ENCODE measurements at places on chromosomes 12 and 14.
A peak's percentile ranks its signal among the peaks of the same experiment; 100 is the strongest.

- no peak overlapping the region for H3K4me3 ChIP-seq
- H3K27me3 ChIP-seq, result no peaks in the 10 kb centered on the region
- peaks cover 5% of the 10 kb centered on the region for H3K4me1 ChIP-seq
- H3K36me3 ChIP-seq, result no peaks in the 10 kb centered on the region
- no peak for DNase-seq
- H3K27ac ChIP-seq, result no peak overlapping the region
Observed at GRCh38 chr14:42523666-42524065, 917.0 kb downstream of the LRFN5 start.

GRCh38 chr12:68140556-68140955, 19.0 kb downstream of the IFNG start:
- no peak overlapping the region for H3K27ac ChIP-seq
- no peak for DNase-seq
- no peak overlapping the region for H3K4me3 ChIP-seq
- H3K27me3 ChIP-seq, result no peaks in the 10 kb centered on the region
- H3K36me3 ChIP-seq, result peaks cover 7% of the 10 kb centered on the region
- H3K4me1 ChIP-seq, result peaks cover 7% of the 10 kb centered on the region

DNA sequence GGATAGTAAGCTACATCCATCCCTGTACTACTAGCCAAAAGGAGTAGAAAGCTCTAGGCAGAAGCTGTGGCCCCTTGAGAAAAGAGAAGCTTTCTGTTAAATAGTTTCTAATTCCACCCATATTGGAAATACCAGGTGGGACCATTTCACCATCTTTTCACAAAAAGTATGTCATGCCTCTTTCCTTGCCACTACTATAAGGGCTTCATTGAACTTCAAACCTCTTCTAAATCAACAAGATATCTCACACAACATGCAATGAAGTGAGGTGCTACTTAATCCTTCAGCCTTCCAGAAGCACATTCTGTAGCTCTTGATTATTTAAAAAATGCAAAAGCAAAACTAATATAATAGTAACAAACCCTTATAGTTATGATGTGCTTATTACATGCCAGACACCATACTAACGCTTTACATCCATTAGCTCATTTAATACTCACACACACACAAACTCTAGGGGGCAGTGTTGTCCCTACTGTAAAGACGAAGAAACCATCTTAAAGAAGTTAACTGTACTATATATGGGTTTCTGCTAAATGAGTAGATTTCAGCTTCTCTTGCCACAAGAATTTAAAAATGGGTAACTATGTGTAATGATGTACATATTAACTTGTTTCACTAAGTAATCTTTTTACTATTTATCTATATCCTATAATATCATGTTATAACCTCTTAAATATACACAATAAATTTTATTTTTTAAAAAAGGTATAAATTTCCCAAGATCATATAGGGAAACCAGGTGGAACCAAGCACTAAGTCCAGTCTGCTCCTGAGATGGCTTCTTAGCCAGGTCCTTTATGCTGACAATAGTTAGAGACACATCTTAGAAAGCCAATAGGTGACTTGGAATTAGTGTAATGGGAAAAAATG, 124.4 kb downstream of the RPS29 start:
- H3K27ac ChIP-seq, result no peak overlapping the region
- no peaks in the 10 kb centered on the region for H3K4me1 ChIP-seq
- H3K36me3 ChIP-seq, result no peaks in the 10 kb centered on the region
- no peak overlapping the region for H3K4me3 ChIP-seq
- peaks cover 5% of the 10 kb centered on the region for H3K27me3 ChIP-seq
- DNase-seq, result peak; percentile 58

- DNase-seq, result no peak
- H3K4me1 ChIP-seq, result no peaks in the 10 kb centered on the region
- H3K27ac ChIP-seq, result no peak overlapping the region
- no peaks in the 10 kb centered on the region for H3K36me3 ChIP-seq
Observed at GRCh38 chr12:85423947-85424346, 143.9 kb downstream of the ALX1 start.

GRCh38 chr12:17372508-17372907, 717.5 kb downstream of the RERGL start:
- no peak overlapping the region for H3K4me3 ChIP-seq
- no peaks in the 10 kb centered on the region for H3K4me1 ChIP-seq
- no peaks in the 10 kb centered on the region for H3K36me3 ChIP-seq
- DNase-seq, result no peak

DNA sequence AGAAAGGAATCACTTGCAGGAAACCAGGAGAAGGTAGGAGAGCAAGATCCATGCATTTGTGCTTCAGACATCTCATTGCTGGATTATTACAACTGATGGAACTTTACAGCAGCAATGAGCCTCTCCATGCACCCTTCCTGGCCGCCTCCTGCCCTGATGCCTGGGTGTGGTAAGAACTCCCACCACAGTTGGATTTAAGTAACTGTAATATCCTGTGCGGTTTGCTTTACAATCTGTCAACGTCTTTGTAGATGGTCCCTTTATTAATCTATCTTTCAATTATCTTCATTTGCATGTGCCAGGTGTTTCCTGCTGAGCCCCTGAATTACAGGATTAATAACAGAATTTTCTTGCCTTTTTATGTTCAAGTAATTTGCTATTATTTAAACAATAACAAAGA, 1300.5 kb upstream of the TMEM132C start:
- no peaks in the 10 kb centered on the region for H3K4me1 ChIP-seq
- no peak overlapping the region for H3K27ac ChIP-seq
- H3K36me3 ChIP-seq, result no peaks in the 10 kb centered on the region
- H3K27me3 ChIP-seq, result no peaks in the 10 kb centered on the region
- H3K4me3 ChIP-seq, result no peak overlapping the region

DNA sequence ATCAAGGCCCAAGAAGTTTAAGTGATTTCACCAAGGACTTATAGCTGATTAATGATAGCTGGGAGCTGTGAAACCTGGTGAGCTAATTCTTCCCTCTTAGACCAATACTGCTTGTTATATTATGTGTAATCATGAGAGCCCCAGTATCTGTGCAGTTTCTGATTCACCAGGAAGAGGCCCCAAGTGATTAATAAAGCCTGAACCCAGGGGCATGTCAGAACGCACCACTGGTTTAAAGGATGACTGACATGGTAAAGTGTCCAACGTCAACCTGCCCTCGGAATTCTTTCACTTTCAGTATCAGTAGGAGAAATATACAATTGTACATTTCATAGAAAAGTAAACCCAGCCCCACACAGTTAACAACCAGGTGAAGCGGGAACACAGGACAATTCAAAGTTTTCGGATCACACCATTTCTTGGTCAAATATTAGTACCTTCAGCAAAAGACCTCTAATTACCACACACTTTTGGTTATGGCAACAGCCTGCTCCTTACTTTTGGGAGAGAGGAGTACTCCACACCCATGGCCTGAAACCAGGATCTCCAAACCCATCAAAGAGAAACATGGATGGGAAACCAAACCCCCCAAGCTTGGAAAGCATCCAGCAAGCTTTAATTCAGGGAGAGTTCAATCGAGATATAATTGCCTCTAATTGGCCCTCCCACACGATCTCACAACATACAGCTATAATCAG, 28.5 kb downstream of the TMCC3 start:
- H3K4me3 ChIP-seq, result peak overlapping the region; percentile 54
- peaks cover 18% of the 10 kb centered on the region for H3K4me1 ChIP-seq
- no peaks in the 10 kb centered on the region for H3K27me3 ChIP-seq
- peak overlapping the region; percentile 46 for H3K27ac ChIP-seq
- peaks cover 8% of the 10 kb centered on the region for H3K36me3 ChIP-seq

Data from naive B cell (primary cell).